ENCODE measurements at places on chromosomes 5 and 9.

GRCh38 chr5:72144762-72145161 lies 37.5 kb downstream of the MAP1B start:
- DNase-seq = no peak

DNA sequence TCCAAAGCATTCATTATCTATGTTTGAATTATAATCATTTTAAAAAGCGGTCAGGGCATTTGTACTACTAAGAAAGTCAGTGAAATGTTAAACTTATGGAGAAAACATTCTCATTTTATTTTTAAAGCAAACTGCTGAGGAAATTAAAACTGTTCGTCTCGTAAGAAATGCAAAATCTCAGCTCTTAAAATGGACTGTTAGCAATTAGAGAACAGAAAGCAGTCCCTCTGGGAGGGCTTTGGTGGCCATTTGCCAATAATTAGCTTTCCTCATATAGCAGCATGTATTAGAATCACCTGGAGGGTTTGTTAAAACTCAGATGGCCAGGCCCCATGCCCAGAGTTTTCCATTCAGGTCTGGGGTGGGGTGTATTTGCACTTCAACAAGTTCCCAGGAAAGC lies 120.7 kb upstream of the RASEF start:
- DNase-seq = no peak

DNA sequence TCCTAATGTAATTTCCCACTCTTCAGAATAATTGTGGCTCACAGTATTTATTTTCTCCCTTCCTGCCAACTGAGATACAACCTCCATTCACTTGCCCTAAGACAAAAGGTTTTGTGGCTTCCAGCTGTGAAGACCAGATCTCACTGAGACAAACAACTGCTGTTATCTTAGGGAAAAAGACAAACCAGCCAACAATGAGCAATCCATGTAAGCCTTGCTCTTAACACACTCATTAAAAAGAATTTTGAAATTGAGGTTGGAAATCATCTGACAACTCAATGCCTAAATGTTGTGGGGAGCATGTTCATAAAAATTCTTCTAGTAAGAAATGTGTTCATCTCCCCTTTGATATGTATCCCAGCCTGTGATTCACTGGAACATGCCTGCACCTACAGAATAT lies 132.9 kb downstream of the ADAMTSL1 start:
- DNase-seq = no peak

GRCh38 chr9:4997196-4997595 lies 12.1 kb downstream of the JAK2 start:
- DNase-seq = no peak

DNA sequence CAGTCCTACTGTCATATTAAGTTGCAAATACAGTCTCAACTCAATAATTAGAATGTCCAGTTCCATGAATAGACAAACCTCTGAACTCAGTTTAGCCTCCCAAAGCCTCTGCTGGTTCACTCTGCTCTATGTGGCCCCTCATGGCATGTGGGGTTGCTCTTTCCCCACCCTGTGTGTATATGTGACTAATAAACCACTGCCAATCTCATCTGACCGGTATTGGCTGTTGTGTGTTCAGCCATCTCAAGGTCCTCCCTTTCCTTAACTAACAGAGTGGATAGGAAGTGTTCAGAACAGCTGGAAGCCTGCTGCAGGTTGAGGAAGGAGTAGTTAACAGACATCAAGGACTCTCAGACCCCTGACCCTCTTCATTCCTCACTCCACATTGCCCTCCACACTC lies 55.3 kb downstream of the IL33 start:
- no peak for DNase-seq

GRCh38 chr5:43332401-43332800 lies 19.2 kb upstream of the HMGCS1 start:
- no peak for DNase-seq

DNA sequence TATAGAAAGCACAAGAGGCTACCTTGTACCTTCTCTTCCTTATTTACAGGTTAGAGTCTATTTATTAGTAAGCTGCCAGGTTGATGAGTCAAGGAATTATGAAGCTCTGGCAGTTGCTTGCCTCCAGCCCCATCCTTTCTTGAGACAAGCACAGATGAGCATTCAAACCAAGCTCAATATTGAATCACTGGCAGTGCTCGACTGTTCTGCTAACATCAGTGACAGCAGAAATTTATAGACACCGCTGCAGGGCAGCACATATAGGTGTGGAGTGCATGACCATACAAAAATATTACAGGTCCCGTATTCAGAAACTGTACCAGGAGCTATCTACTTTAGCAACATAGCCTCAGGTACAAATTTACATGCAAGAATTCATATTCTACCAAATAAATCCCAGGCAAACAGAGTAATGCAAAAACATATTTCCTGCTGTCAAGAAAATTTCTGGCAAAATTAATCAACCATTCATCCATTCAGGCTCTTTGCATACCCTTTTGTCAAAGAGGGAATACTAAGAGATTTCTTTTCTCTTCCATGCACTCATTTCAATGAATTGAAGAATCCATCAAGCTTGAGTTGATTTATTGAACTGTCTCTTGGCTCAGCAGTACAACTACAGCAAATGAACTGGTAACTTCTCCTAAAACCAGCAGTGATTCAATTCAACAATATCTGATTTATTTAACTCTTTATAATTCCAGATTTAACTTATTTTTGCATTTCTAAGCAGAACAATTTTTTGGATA lies 26.9 kb upstream of the PCA3 start:
- DNase-seq = no peak

Measured in CD4-positive, alpha-beta T cell treated with Interleukin-1 beta for 1 hour (primary cell).